Kidney tubule cell (primary cell): ENCODE measurements at places on chromosomes 7 and 10.

GRCh38 chr10:19826712-19827111 lies 10.5 kb downstream of the PLXDC2 start:
- no peak for DNase-seq

DNA sequence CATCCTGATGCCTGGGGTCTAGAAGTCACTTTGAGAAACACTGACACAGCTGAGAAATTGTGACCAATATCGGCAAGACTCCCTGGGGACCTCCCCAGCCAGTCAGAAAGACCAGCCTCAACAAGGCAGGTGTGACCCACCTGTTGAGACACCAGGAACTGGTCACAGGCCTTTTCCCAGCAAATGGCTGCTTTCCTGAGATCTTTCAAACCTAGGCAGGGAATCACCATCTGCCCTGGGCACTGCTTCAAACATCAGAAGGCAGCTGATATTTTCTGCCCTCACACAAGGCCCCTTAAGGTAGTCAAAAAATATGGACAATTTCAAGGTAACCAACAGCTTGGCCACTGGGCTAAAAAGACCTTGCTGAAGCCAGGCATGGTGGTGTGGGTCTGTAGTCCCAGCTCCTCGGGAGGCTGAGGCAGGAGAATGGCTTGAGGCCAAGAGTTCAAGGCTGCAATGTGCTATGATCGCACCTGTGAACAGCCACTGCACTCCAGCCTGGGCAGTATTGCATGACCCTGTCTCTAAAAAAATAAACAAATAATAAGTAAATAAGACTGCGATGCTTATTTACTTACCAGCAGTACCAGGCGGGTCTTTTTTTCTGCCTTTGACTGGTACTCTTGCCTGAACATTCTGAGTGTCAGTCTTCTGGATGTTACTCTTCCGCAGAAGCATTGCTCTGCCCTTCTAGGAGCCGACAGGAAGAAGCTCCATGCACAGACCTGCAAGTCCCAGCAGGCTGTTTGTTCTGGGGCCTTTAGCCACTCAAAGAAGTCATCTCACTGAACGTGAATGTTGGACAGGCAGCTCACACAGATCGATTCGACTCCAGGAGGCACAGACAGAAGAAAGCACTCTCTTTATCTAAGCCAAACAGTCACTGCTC lies 59.7 kb downstream of the SORBS1 start:
- DNase-seq = no peak

DNA sequence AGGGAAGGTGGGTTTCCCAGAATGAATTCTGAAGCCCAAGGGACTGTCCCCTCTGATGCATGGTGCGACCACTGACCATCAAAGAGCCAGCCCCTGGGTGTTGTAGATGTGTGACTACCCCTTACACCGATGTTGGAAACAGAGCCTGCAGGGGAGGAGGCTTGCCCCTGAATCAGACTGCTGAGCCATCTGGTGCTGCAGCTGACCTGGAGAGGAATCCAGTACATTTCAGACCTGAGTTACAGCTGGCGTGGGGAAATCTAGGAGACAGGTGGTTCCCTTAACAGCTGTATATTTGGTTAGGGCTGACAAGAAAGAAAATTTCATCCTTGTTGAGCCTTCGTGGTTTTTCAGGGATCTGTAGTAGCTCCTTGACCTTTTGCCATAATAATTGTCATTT lies 195.5 kb downstream of the CELF2 start:
- DNase-seq = no peak

GRCh38 chr7:22357311-22358175 lies 589 bp upstream of the RAPGEF5 start:
- DNase-seq = peak; percentile 92

DNA sequence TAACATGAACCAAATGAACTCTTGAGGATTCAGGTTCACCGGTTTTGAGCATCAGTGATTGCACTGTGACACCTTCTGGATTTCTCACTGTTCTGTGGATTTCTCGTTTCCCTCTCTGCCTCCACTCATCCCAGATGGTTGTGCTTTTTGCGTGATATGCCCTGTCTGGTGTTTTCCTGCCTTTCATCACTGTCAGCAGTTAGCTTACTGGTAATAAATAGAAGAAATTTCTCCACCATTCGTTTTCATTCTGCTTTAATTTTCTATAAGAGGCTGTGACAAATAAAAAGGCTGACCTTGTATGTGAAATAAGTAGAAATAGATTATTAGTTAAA lies 16.2 kb downstream of the BPGM start:
- DNase-seq = no peak
